ENCODE measurements at places on chromosomes 12 and 14.

DNA sequence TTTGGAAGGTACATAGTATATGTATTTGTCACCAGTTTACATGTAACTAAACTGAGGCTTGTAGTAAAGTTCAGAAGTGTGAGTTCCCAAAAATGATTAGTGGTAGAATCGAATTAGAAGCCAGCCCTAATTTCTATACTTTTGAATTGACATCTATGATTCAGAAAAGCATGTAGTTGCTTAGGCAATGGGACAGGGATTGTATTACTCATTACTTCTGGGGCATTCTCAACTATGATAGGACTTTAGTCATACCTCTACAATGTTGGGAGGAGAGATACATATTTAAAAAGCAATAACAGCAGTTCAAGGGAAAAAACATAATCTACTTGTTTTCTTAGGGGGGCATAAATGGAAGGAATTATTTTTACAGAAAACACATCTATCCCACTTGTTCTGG lies 277.9 kb upstream of the E2F7 start:
- DNase-seq: no peak

DNA sequence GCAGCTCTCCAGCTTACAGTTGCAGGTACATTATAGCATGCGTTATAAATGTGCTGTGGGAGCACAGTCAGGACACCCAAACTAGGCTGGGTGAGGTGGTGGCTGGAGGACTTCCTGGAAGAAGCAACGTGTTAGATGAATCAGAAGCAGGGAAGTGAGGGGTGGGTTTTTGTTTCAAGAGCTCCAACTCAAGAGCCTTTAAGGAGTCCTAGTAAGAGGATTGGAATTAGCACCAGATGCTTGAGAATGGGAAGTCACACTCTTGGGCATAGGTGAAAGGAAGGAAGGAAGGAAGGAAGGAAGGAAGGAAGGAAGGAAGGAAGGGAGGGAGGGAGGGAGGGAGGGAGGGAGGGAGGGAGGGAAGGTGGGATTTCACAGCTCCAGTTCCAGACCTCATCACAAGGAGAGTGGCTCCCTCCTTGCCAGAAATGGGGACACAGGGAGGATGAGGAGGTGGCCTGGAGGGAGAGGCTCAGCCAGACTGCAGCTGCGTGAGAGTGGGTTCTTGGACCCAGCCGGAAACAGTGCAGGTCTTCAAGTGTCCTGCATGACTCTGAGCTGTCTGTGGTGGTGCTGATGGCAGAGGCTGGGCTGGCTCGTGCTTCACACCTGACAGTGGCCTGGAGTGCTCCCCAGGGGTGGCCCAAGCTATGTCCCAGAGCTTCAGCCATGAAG lies 115.7 kb upstream of the GSC start:
- DNase-seq: no peak

- DNase-seq: no peak
These were observed 67.2 kb downstream of the NOS1 start for GRCh38 chr12:117294189-117294603.

DNA sequence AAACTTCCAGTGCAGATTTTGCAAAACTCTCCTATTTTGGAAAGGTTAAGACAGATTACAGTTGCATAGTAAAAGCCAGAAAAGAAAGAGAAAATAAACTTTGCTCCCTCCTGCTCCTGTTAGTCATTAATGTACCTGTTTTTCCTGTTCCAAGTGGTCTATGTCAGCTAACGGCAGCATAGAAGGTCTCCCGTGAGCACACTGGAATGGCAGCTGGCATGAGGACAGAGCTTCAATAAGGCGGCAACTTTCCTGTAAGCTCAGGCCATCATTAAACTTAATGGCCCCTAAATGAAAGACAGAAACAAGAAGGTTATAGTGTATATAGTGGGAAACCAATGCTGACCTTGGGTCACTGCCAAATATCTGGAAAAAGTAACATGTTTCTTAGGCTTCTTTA lies 16.0 kb downstream of the EIF2B2 start:
- no peak for DNase-seq

DNA sequence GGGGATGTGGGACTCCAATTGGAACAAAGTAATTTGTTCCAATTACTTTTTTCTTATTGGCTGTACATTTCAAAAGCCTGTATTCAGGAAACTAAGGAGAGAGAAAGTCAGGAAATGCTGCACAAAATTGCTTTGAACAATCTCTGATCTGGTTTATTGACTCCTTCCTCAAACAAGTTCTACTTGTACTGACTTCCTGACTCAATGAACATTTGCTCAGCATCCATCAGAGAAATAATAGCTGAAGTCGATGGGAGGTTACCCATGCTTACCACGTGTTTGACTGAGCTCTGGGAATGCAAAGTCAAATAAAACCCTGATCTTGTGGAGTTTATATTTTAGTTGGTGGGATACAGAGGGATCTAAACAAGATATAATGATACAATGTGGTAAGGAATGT lies 15.4 kb upstream of the C12orf75 start:
- DNase-seq: no peak

GRCh38 chr14:33039311-33039710 lies 100.6 kb downstream of the NPAS3 start:
- no peak for DNase-seq

GRCh38 chr14:68427550-68427890 lies 365.3 kb downstream of the ZFP36L1 start:
- no peak for DNase-seq

DNA sequence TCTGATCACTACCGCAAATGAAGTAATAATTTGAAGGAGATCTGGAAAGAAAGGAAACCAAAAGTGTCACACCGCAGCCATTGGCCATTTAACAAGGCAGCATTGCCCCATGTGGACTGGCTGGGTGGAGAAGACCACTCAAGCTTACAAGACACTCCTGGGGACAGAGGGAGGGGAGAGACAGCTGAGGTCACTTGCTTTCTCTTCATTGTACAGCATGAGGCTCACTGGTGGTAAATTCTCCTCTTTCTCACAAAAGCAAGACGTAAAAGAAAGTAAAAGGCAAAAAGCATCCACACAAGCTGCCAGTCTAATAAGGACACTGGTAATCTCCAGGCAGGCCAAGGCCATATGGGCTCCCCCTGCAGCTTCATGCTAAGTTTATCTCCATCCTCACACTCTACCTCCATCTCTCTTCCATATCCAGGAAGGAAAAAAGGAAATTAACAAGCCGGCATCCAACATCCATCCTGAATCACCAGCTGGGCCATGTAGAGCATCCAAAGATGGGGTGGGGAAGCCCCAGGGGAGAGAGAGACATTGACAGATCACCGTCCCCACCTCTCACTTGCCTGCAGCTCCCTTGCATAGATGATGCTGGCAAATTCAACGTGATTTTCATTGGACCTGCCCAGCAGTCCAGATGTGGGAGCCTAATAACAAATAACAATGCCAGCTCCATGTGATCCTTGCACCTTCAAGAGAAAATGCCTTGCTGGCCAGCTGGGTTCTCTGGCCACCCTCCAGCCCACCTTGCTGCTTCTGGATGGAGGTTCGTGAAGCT lies 100.6 kb downstream of the DPF3 start:
- DNase-seq: no peak

DNA sequence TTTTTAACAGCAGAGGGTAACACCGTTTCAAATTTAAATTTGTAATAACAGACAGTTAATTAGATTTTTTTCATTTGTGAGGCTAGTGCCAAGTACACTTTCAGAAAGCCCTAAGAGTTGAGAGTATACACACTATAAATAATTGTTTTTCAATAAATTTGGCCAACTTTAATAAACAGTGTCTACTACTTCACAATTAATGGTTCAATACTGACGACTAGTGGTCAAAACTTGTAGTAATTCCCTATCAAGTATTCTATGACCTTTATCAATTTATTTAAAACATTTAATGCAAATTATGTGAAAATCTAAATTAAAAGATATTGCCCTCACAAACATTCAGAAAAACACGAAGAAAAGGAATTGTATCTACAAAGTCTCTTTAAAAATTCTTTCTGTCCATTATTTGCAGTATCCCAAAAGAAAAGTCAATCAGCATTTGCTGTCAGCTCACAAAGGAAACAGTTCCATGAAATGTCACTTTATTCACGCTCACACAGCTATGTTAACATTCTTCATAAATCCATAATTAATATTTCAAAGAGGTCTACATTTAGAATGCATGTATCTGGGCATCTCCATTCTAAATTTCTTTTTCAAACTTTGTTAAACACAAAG lies 91.2 kb downstream of the CEP128 start:
- DNase-seq: no peak

DNA sequence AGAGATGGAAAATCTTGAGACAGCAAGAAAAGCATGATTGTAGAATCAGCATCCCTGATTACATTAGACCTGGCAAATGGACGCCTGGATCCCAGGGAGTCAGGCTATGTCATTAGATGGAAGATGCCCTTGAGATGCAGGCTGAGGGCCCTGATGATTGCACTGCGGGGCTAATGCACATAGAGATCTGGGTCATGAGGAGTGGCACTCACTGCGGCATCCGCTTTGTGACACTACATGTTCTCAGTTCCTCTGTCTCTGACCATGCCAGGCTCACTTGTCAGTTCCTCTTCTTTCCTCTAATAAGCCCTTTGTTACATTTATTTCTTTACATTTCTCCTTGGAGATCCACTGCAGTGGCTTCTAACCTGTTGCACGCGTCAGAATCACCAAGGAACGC lies 70.1 kb upstream of the GPATCH2L start:
- DNase-seq: no peak

DNA sequence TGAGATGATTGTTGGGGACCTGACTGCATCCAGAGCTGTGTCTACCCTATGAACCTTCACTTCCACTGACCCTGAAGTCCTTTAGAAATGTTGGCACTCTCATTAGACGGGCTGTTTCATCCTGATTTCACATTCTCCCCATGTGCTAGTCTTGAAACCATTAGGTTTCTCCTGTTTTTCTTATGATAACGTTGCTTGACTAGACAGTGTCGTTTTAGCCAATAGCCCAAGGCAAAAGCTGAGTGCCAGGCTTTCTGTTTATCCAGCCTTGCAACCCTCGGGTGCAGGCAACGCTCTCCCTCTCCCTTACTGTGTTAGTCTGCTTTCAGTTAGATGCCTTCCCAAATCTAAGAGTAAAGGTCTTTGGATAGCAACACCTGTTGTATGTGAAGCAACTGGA lies 30.1 kb downstream of the DACT1 start:
- DNase-seq: no peak
